ENCODE measurements at places on chromosomes 3 and 15.

GRCh38 chr3:54954521-54954920 is 26.7 kb upstream of the LRTM1 start:
- DNase-seq = no peak

- no peak for DNase-seq
These were observed 369.5 kb downstream of the FEZF2 start for GRCh38 chr3:62003835-62004234.

DNA sequence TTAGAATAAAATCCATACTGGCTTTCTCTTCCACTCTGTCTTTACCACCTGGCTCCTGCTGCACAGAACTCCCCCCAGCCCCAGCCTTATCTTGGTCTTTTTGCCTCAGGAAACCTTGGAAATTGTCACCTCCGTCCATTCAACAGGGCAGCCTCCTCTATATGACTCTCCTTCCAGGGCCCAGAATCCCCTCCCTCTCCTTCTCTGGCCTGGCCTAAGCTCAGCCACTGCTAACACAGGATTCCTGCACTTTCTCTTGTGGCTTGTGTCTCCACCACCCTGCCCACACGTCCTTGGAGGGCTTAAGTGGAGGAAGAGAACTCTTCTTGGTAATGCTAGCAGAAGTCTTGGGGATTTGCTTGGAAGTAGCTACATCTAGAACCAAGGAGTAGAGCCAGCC is 1.5 kb upstream of the IL17RD start:
- DNase-seq = no peak

DNA sequence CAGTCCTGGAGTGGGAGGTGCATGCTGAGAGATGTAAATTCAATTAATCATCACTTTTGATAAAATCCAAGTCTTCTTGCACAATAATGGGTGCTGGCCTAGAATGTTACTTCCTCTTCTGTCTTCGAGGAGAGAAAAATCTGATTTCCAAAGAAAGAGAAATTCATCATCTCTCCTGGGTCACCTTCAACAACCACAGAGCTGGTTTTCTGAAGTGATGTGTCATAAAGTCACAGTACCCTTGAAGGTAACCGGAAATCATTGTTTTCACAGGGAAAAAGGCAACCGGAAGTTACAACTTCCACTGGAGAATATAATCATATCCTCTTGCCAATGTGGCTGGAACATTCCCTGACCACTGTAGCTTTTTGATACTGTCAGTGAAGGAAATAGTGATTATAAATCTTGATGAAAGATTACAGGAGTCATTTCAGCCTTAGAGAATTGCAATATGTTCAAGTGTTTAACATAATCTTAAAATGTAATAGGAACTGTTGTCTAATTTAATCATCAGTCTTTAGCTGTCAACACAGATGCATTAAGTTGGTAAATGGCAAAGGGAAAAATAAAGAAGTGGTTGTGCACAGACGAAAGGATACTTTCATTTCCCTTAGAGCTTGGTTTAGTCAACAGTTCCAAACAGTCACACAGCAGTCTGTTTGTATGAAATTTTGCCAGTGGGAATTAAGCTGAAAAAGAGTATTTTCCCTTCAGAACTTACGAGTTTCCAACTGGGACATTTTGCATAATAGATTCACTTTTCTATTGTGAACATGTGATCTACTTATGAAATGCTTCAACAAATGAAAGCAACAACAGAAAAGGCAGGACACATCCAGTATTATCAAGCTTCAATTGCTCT is 106.5 kb upstream of the SLC4A7 start:
- DNase-seq = no peak

GRCh38 chr15:64503197-64503596 is 42.8 kb downstream of the ZNF609 start:
- DNase-seq = no peak

DNA sequence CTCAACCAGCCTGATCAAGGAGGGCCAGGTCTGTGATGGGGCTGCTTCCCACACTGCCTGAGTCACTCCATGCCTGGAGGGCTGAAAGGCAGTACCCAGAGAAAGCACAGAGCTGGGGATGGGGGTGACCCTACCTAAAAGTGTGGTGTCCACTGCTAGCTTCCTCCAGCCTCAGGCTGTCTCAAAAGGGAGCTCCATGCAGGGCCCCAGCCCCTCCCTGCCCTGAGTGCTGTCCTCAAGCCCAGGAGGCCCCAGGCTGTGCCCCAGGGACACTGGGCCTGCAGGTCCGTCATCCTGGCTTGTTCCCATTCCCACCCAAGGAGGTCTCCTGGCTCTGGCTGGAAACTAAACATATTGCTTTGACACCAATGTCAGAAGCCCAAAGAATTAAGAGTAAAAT is 56.8 kb downstream of the ZNF445 start:
- DNase-seq = no peak

GRCh38 chr3:175075269-175075668 is 216.1 kb downstream of the NAALADL2 start:
- DNase-seq = no peak

GRCh38 chr15:86009727-86010126 is 69.9 kb upstream of the AGBL1 start:
- DNase-seq = no peak

GRCh38 chr15:55827955-55828354 is 85.0 kb upstream of the PRTG start:
- DNase-seq = no peak

GRCh38 chr15:40495516-40495915 is 24.7 kb downstream of the CHST14 start:
- no peak for DNase-seq

GRCh38 chr15:45121706-45122417 is 7.7 kb downstream of the DUOXA2 start:
- DNase-seq = no peak

- no peak for DNase-seq
These were observed 14.8 kb upstream of the ZNF639 start for GRCh38 chr3:179308001-179308400.

GRCh38 chr3:132550579-132551305 is 46.3 kb upstream of the ACKR4 start:
- DNase-seq = no peak

DNA sequence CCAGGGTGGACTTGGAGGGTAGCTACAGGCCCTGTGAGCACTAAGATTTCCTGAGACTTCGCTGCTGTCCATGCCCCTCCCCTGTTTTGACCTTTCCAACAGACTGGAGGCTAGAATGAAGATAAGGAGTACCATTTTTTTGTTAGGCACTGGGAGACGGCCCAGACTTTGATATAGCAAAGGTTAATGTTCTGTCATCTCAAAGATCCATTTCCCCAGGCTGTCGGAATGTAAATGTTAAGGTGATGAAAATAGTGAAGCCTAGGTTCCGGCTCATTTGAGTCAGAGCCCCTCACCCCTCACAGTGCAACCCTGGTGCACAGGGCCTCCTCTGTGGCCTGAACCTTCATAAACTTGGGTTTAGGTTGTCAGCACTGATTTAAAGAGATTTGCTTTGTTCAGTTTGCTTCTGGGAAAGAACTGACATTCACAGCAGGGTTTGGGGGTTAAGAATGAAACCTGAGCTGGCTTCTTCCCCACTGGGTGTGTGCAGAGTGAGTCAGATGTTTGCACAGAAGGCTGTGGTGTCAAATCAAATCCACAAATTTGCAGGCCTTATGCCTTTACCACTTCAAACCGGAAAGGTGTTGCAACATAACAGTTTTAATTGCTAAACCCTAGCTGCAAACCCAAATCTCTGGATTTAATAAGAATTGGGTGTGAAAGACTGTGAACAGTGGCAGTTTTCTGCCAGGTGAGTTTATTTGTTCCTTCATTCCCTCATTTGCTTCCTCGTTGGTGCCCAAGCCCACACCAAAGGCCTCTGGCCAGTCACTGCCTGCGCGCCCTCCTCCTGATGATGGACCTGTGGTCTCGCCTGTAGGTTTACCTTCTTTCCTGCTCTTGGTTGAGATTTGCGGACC is 20.6 kb upstream of the KCTD6 start:
- peak; percentile 24 for DNase-seq

GRCh38 chr3:22045882-22046281 is 294.9 kb upstream of the ZNF385D start:
- no peak for DNase-seq

GRCh38 chr3:107443461-107443860 is 66.2 kb downstream of the CCDC54 start:
- no peak for DNase-seq

DNA sequence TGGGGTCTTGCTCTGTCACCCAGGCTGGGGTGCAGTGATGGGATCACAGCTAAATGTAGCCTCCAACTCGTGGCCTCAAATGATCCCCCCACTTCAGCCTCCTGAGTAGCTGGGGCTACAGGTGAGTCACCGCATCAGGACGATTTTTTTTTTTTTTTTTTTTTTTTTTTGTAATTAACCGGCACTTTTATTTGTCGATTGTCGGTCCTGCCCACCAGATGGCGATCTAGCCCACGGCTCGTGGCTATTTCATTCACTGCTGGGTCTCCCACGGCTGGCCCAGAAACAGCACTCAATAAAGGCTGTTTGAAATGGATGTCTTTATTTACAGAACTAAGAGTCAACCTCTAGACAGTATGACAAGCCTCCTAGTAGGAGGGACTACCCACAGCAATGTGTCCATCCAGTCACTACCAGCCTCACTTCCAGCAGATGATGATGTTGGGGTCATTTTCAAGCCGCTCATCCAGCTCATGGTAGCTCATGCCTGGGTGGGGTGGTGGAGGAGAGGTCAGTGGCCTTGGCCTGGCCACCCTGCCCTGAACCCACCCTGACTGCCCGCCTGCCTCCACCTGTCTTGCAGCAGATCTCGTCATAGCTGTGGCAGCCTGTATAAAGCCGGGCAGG is 1.8 kb upstream of the ZMYND10 start:
- peak; percentile 47 for DNase-seq

DNA sequence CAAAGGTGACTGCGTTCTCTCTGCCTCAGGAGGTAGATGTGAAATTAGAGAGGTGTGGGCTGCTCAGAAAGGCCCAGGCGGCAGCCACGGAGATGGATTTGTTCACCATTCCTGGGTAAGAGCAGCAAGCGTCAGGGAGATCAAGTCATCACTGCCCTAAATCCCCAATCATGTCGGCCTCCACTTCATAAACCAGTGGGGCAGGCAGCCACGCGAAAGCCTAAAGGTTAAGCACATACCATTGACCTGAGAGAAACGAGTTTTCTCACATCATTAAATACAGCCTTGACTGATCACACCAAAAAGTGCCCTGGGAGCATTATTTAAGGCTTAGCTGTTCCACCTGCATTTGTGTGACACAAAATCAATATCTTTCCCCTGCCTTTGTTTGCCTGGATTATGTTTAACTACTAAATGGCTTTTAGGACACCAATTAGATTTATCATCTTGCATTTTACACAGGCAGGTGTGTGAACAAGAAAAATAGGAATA is 50.7 kb upstream of the FOXB1 start:
- DNase-seq = no peak

DNA sequence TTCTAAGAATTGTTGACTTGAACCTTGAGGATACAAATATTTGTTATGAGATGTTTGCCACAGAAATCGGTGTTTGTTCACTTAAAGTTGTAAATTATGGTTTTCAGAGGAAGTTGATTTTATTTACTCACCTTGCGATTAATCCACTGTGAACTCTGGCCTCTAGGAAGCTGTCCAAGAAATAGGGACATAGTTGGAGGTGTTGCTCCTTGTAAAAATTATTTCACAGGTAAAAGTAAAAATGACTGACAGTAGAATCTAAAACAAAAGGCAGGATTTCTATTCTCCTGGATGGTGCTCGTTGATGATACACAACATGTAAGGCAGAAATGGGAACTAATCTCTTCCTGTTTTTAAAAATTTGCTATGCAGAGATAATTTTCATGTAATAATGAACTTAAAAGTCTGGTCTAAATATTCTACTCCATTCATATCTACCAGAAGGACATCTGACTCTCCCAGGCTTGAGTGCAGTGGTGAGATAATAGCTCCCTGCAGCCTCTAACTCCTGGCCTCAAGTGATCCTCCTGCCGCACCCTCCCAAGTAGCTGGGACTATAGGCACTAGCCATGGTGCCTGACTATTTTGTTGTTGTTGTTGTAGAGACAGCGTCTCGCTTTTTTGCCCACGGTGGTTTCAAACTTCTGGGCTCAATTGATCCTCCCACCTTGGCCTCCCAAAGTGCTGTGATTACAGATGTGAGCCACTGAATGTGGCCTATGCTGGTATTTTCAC is 17.1 kb upstream of the LZTFL1 start:
- no peak for DNase-seq

GRCh38 chr3:11245827-11246662 is 26.2 kb upstream of the ATG7 start:
- no peak for DNase-seq

GRCh38 chr3:148360051-148360450 is 337.7 kb upstream of the AGTR1 start:
- DNase-seq = no peak

DNA sequence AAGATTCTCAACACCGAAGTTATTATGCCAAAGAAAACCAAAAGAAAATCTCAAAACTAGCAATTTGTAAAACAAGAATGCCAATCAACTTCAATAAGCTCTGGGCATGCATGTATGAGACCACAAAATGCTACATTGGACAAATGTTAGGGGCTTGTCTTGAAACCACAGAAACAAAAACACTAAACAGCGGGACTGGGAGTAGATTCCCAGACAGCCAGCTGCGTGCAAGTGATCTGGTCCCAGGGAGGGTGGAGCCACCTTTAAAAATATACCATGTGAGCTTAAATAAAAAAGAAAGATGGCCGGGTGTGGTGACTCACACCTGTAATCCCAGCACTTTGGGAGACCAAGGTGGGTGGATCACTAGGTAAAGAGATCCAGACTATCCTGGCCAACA is 163.6 kb upstream of the PRICKLE2 start:
- no peak for DNase-seq

DNA sequence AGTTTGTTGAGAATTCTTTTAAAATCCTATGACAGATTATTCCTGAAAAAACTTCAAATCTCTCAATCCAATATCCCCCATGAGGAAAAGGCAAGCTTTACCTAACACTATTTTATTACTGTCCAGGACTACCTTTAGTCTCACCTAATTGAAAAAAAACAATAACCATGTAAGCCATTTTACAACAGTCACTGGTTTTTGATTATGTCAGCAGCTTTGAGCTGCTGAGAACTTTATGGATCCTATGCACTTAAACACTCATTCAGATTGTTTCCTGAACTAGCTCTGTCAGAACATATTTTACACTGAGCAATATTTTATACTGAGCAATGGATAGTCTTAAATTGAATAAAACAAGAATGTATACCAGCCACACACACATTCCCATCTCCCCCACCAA is 79.9 kb downstream of the ZBBX start:
- DNase-seq = no peak

DNA sequence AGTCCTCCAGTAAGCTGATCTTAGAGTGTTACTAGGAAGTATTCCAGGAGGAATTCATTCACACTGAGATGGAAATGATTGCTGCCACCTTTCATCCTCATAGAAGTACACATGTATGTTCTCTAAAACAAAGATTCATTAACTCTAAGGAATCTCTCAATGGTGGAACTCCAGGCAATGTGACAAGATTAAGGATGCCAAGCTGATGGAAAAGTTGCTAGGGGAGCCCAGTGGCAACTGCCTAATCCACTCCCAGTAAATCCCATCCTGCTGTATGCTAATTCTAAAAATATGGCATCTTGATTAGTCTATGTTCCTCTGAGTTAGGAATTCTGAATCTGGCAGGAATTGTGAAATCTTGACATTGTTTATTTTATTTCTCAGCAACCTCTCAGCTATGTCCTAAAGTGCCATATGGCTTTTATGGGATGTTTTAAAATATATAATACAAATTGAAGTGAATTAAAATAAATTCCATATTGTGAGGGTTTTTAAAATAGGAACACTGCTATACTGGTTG is 210.0 kb upstream of the TRIM42 start:
- no peak for DNase-seq

Measured in stimulated activated CD8-positive, alpha-beta memory T cell treated with anti-CD3 and anti-CD28 coated beads, Interleukin-4, amount 100 ng/mL, for 4 hours (primary cell).